IMR-90 (cell line): ENCODE measurements at places on chromosomes 3 and 15. TPM values are rescaled to one million over a fixed set of nuclear protein-coding genes. Genes with fewer than 3 reads are reported as not detected.

GRCh38 chr3:193971261-193971751 is 164.6 kb upstream of the HES1 start:
- no peak overlapping the region for H3K4me3 ChIP-seq
- no peak for DNase-seq
- H3K4me1 ChIP-seq: peaks cover 5% of the 10 kb centered on the region; the same call in 1 of the 2 replicates

DNA sequence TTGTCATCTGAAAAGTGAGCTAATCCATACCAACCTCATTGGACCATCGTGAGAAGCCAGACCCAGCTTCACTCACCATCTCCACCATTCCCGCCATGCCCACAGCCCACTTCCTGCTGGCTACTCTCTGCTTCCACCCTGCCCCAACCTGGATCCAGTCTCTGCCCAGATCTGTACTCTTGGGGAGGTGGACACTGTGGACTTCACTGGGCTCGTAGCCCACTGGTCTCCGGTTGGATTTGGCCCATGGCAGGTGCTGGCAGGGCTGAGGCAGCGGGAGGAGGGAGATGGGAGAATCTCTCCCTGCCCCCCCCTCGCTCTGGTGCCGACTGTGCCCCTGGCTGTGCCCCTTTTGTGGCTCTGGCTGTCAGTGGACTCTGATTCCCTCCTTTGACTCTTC is 193.8 kb downstream of the ABHD5 start:
- no peaks in the 10 kb centered on the region for H3K4me1 ChIP-seq
- no peak overlapping the region for H3K27ac ChIP-seq
- no peaks in the 10 kb centered on the region for H3K36me3 ChIP-seq

GRCh38 chr3:71887256-71887655 is 102.3 kb upstream of the PROK2 start:
- no peaks in the 10 kb centered on the region for H3K4me1 ChIP-seq
- H3K36me3 ChIP-seq: no peaks in the 10 kb centered on the region
- no peak overlapping the region for H3K27ac ChIP-seq
- no peak for DNase-seq

DNA sequence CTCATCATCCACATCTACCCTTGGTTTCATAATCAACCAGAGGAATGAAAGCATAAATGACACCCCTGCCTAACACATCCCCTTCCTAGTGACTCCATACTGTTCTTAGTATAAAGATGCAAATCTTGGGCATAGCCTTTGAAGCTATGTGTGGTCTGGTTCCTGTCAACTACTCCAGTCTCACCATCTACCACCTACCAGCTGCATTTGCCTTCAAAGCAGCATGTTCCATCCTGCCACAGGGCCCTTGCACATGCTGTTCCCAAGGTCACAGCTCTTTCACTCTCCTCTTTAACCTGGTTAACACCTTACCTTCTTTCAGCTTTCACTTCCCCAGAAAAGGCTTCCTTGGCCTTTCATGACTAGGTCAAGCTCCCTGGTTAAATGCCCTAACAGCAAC is 62.3 kb upstream of the ARHGEF3 start:
- H3K4me1 ChIP-seq: peaks cover 4% of the 10 kb centered on the region
- H3K27me3 ChIP-seq: peaks cover 8% of the 10 kb centered on the region
- no peak overlapping the region for H3K27ac ChIP-seq

Gene THRB
- not detected in 2 replicates for polyA plus RNA-seq

GRCh38 chr3:32973982-32974381 is 22.5 kb downstream of the CCR4 start:
- DNase-seq: peak; percentile 63
- H3K4me3 ChIP-seq: no peak overlapping the region
- no peaks in the 10 kb centered on the region; the same call in 1 of the 2 replicates for H3K4me1 ChIP-seq
- peaks cover 8% of the 10 kb centered on the region for H3K27me3 ChIP-seq

DNA sequence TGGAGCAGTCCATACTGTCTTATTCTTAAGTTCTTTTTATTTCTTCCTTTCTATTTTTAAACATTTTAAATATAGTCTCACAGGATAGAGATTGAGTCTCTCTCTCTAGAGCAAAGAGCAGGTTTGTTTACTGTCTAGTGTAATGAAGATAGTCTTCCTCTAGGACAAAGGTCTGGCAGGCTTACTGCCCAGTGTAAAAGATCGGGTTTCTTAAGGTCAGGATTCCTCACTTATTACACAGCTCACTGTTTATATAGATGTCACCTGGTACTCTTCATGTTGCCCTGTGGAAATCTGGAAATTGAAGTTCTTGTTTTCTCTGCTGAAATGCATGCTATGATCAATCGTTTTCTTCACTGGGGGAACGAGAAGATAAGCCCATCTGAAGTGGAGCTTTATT is 76.0 kb downstream of the ZBBX start:
- H3K4me3 ChIP-seq: no peak overlapping the region
- no peaks in the 10 kb centered on the region for H3K4me1 ChIP-seq
- H3K27me3 ChIP-seq: no peaks in the 10 kb centered on the region
- no peak overlapping the region for H3K27ac ChIP-seq
- H3K36me3 ChIP-seq: no peaks in the 10 kb centered on the region
- no peak for DNase-seq

GRCh38 chr3:71461749-71462483 is 121.6 kb downstream of the FOXP1 start:
- H3K27ac ChIP-seq: peak overlapping the region; percentile 5; the same call in 1 of the 2 replicates
- H3K4me1 ChIP-seq: peaks cover 8% of the 10 kb centered on the region
- no peak overlapping the region for H3K4me3 ChIP-seq
- DNase-seq: peak; percentile 50
- H3K27me3 ChIP-seq: no peaks in the 10 kb centered on the region

DNA sequence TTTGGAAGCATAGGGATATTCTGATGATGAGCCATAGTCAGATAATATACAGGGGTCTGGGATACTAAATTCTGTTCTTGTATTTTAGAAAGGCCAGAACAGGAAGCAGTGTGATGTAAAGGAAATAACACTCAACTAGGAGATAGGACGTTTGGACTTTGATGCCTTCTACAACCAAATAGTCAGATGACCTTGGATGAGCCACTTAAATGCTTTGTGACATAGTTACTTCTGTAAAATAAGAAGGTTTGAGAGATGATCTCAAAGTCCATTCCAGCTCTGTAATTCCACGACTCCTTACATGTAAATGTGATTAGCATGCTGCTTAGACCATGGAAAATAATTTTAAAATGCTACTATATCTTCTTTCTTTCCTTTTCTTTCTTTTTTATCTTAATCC is 29.5 kb upstream of the CCDC54 start:
- H3K4me3 ChIP-seq: no peak overlapping the region
- DNase-seq: no peak
- no peaks in the 10 kb centered on the region for H3K4me1 ChIP-seq
- H3K36me3 ChIP-seq: no peaks in the 10 kb centered on the region
- no peaks in the 10 kb centered on the region for H3K27me3 ChIP-seq
- H3K27ac ChIP-seq: no peak overlapping the region

GRCh38 chr3:110664148-110664547 is 407.5 kb upstream of the NECTIN3 start:
- H3K4me1 ChIP-seq: peaks cover 5% of the 10 kb centered on the region
- no peak overlapping the region for H3K4me3 ChIP-seq
- H3K36me3 ChIP-seq: no peaks in the 10 kb centered on the region

- no peaks in the 10 kb centered on the region for H3K36me3 ChIP-seq
- DNase-seq: no peak
- no peak overlapping the region for H3K27ac ChIP-seq
- H3K4me1 ChIP-seq: no peaks in the 10 kb centered on the region
Measured at GRCh38 chr15:101411581-101411980, 77.9 kb downstream of the PCSK6 start.

Gene MYL3
- 0.09 TPM in 1 of 2 replicates, not detected in the other for polyA plus RNA-seq

Gene TMCO5A
- not detected in 2 replicates for polyA plus RNA-seq

Gene LSM3
- polyA plus RNA-seq: 10.0 and 11.5 TPM in 2 replicates

- DNase-seq: no peak
- no peaks in the 10 kb centered on the region for H3K27me3 ChIP-seq
- H3K4me3 ChIP-seq: no peak overlapping the region
- no peak overlapping the region for H3K27ac ChIP-seq
- no peaks in the 10 kb centered on the region for H3K4me1 ChIP-seq
- no peaks in the 10 kb centered on the region for H3K36me3 ChIP-seq
Measured at GRCh38 chr15:77516786-77517185, 96.1 kb downstream of the HMG20A start.

DNA sequence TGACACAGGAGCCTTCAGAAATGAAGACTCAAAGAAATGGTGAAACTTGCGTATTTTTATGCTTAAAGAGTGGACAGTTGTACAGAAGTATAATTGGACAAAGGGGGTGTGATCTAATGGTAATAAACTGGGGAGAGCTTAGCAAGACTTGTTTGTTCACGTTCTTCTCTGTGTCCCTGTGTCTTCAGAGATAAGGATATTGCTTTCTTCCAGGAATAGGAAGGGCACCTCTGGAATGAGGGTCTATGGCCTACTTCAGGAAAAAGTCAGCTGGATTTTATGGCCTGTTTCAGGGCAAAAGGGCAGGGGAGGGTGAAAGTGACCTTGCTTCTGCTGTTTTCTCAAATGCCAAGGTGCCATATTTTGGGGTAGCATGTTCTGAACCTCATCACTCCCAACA is 4.5 kb upstream of the TOPAZ1 start:
- no peak overlapping the region for H3K27ac ChIP-seq
- H3K27me3 ChIP-seq: no peaks in the 10 kb centered on the region
- H3K36me3 ChIP-seq: no peaks in the 10 kb centered on the region

DNA sequence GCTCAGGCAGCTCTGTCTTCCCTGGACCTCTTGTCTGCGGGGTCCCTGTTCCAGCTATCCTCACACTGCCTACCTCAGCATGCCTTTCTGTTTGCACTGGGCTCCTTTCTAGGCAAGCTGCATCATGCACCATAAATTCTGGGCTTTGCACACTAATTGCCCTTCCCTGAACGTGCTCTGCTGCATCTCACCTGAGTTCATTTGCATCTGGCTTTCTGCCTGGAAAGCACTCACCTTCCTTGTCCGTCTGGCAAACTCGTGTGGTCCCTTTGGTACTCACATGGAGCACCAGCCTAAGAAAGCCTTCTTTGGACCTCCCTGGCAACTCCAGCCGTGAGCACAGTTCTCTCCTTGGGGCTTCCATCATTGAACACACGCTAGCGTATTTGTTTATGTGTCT is 365.6 kb downstream of the SV2B start:
- H3K36me3 ChIP-seq: no peaks in the 10 kb centered on the region
- DNase-seq: no peak
- no peak overlapping the region for H3K27ac ChIP-seq
- H3K27me3 ChIP-seq: no peaks in the 10 kb centered on the region
- 0 out of 2 replicates have a peak, but pooled peaks cover 2% of the 10 kb centered on the region for H3K4me1 ChIP-seq

DNA sequence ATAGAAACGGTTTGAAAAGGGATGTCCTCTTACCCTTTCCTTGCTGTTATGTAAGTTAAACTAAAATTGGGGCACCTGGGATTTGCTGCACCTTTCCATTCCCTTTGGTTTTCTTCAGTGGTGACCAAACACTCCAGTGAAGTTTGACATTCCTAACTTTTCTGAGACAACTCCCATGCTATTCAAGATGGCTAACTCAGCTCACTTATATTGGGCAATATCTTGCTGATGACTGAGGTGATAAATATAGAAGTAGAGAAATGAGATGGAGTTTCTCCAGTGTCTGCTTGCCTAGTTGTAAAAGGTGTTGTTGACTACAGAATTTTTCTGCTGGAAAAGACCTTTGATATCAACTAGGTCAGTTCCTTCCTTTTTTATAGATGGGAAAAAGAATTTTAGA is 291.8 kb downstream of the GAP43 start:
- no peak for DNase-seq
- H3K36me3 ChIP-seq: no peaks in the 10 kb centered on the region
- H3K27ac ChIP-seq: no peak overlapping the region
- H3K4me1 ChIP-seq: no peaks in the 10 kb centered on the region; the same call in 1 of the 2 replicates

Gene DCLK3
- not detected in 2 replicates for polyA plus RNA-seq

Gene SCG5
- polyA plus RNA-seq: 15.6 and 16.8 TPM in 2 replicates

Gene PDZRN3
- polyA plus RNA-seq: 9.4 and 10.3 TPM in 2 replicates

DNA sequence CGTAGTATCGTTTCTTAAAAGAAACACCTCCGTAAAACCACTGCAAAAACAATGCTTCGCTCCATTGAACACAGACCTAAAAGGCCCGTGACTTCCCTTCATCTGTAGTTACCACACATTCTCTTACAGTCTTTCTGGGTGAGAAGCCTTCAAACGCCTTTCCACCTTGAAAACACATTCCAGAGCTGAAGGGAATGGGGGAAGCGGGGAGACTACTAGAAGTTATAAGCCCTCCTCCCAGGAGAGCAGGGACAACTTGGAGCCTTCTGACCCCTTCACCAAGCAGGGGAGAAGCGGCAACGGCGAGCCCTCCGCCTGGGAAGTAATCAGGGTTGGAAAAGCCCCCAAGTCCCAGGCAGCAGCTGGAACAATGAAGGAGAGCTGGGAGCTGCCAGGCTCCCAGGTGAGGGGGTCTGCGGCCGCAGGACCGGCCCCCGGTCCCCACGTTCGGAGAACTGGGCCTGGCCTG is 461 bp downstream of the SECISBP2L start:
- H3K4me3 ChIP-seq: peak overlapping the region; percentile 97
- H3K27ac ChIP-seq: peak overlapping the region; percentile 77
- no peaks in the 10 kb centered on the region for H3K27me3 ChIP-seq
- H3K36me3 ChIP-seq: peaks cover 4% of the 10 kb centered on the region
- DNase-seq: peak; percentile 21
- no peaks in the 10 kb centered on the region for H3K4me1 ChIP-seq

- no peak for DNase-seq
- no peaks in the 10 kb centered on the region for H3K4me1 ChIP-seq
- H3K36me3 ChIP-seq: no peaks in the 10 kb centered on the region
- H3K27me3 ChIP-seq: no peaks in the 10 kb centered on the region
- H3K4me3 ChIP-seq: no peak overlapping the region
- H3K27ac ChIP-seq: no peak overlapping the region
Measured at GRCh38 chr3:156010829-156011228, 109.5 kb upstream of the KCNAB1 start.

Gene MEX3B
- 12.9 and 16.2 TPM in 2 replicates for polyA plus RNA-seq

- no peaks in the 10 kb centered on the region for H3K36me3 ChIP-seq
- H3K4me3 ChIP-seq: no peak overlapping the region
- H3K4me1 ChIP-seq: no peaks in the 10 kb centered on the region
- DNase-seq: peak; percentile 55
- no peak overlapping the region for H3K27ac ChIP-seq
Measured at GRCh38 chr3:106518516-106518915, 649.7 kb upstream of the CBLB start.

DNA sequence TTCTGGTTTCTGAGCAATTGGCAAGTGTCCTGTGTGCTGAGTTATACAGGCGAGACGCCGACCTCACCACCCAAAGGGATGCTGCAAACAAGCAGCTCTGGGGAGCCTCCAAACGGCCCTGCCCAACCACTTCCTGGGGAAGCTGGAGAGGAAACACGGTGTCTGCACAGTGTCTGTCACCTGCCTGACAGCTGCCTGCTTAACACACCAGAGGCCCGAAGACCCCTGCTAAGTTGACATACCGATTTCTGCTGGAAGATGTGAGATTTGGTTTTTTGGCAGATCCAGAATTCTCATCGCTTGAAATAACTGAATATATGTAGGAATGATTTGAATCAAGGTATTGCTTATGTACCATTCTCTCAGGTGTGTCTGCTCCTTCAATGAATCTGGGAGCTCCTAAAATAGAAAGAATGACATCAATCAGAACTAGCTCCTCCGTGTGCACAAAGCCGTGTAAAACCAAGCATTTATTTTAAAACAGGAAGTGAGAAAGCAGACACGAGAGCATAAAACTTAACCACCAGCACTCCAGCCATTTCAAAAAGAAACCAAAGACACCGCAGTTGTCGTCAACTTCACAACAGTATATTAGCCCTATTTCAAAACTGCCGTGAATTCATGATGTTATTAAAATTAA is 27.2 kb downstream of the LRRC2 start:
- H3K4me1 ChIP-seq: peaks cover 24% of the 10 kb centered on the region
- peak overlapping the region; percentile 55 for H3K27ac ChIP-seq
- H3K27me3 ChIP-seq: no peaks in the 10 kb centered on the region
- H3K4me3 ChIP-seq: no peak overlapping the region
- H3K36me3 ChIP-seq: peaks cover 16% of the 10 kb centered on the region
